ENCODE measurements at places on chromosomes 5 and 9.
A peak's percentile ranks its signal among the peaks of the same experiment; 100 is the strongest.

DNA sequence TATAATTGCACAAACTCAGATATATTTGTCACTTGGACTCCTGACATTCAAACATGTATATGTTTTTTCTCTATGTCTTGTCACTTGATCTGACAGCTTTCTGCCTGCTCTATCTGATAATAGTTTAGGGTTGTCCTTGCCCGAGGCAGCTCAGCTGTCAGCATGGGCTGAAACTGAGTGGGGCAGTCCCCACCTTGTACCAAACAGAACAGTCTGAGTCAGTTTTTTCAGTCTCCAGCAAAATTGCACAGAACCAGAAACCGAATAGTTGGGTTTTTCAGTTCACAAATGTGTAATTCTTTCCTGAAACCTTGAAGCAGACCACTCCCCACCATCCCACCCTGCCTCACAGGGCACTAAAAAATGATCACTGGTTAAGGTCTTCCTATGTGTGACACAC, 9.5 kb upstream of the HAND1 start:
- peaks cover 76% of the 10 kb centered on the region for H3K27me3 ChIP-seq
- peak; percentile 71 for DNase-seq
- peaks cover 39% of the 10 kb centered on the region for H3K4me1 ChIP-seq
- no peak overlapping the region for H3K4me3 ChIP-seq
- H3K36me3 ChIP-seq = no peaks in the 10 kb centered on the region

GRCh38 chr5:151581812-151582583, 9.1 kb downstream of the FAT2 start:
- no peaks in the 10 kb centered on the region for H3K27me3 ChIP-seq
- no peak overlapping the region for H3K4me3 ChIP-seq
- no peak for DNase-seq
- H3K27ac ChIP-seq = no peak overlapping the region
- no peaks in the 10 kb centered on the region for H3K36me3 ChIP-seq

GRCh38 chr5:158014372-158014771, 155.4 kb upstream of the CLINT1 start:
- H3K4me1 ChIP-seq = no peaks in the 10 kb centered on the region
- no peak for DNase-seq
- H3K36me3 ChIP-seq = no peaks in the 10 kb centered on the region
- H3K27me3 ChIP-seq = peaks cover 4% of the 10 kb centered on the region

GRCh38 chr5:43661102-43661501, 58.1 kb downstream of the NNT start:
- no peak overlapping the region for H3K27ac ChIP-seq
- H3K36me3 ChIP-seq = peaks cover 61% of the 10 kb centered on the region
- no peaks in the 10 kb centered on the region for H3K4me1 ChIP-seq
- no peaks in the 10 kb centered on the region for H3K27me3 ChIP-seq
- H3K4me3 ChIP-seq = no peak overlapping the region

GRCh38 chr5:36733183-36733582, 126.8 kb downstream of the SLC1A3 start:
- peaks cover 2% of the 10 kb centered on the region for H3K27me3 ChIP-seq
- no peak for DNase-seq
- H3K27ac ChIP-seq = no peak overlapping the region
- H3K36me3 ChIP-seq = no peaks in the 10 kb centered on the region
- no peak overlapping the region for H3K4me3 ChIP-seq

- peaks cover 12% of the 10 kb centered on the region for H3K4me1 ChIP-seq
- H3K27me3 ChIP-seq = peaks cover 5% of the 10 kb centered on the region
- DNase-seq = no peak
- H3K4me3 ChIP-seq = no peak overlapping the region
- H3K27ac ChIP-seq = no peak overlapping the region
Observed at GRCh38 chr5:60701321-60701968, 1.5 kb upstream of the DEPDC1B start.

GRCh38 chr5:113163328-113163727, 186.7 kb downstream of the DCP2 start:
- no peak for DNase-seq
- no peaks in the 10 kb centered on the region for H3K36me3 ChIP-seq
- H3K27me3 ChIP-seq = peaks cover 2% of the 10 kb centered on the region
- H3K4me1 ChIP-seq = no peaks in the 10 kb centered on the region

GRCh38 chr9:87592554-87593358, 95.1 kb downstream of the DAPK1 start:
- H3K27ac ChIP-seq = no peak overlapping the region
- H3K36me3 ChIP-seq = no peaks in the 10 kb centered on the region
- H3K4me1 ChIP-seq = no peaks in the 10 kb centered on the region
- no peak overlapping the region for H3K4me3 ChIP-seq
- DNase-seq = no peak
- peaks cover 5% of the 10 kb centered on the region for H3K27me3 ChIP-seq

GRCh38 chr9:98916660-98917059, 27.0 kb upstream of the COL15A1 start:
- no peaks in the 10 kb centered on the region for H3K36me3 ChIP-seq
- H3K27me3 ChIP-seq = no peaks in the 10 kb centered on the region
- H3K27ac ChIP-seq = no peak overlapping the region
- no peaks in the 10 kb centered on the region for H3K4me1 ChIP-seq
- H3K4me3 ChIP-seq = no peak overlapping the region
- DNase-seq = no peak

GRCh38 chr9:38026840-38027527, 42.0 kb downstream of the SHB start:
- peaks cover 2% of the 10 kb centered on the region for H3K4me1 ChIP-seq
- no peaks in the 10 kb centered on the region for H3K36me3 ChIP-seq
- H3K27me3 ChIP-seq = no peaks in the 10 kb centered on the region
- DNase-seq = no peak
- H3K4me3 ChIP-seq = no peak overlapping the region

- no peak overlapping the region for H3K27ac ChIP-seq
- no peak overlapping the region for H3K4me3 ChIP-seq
- H3K4me1 ChIP-seq = no peaks in the 10 kb centered on the region
Observed at GRCh38 chr5:153658149-153658548, 167.7 kb downstream of the GRIA1 start.

DNA sequence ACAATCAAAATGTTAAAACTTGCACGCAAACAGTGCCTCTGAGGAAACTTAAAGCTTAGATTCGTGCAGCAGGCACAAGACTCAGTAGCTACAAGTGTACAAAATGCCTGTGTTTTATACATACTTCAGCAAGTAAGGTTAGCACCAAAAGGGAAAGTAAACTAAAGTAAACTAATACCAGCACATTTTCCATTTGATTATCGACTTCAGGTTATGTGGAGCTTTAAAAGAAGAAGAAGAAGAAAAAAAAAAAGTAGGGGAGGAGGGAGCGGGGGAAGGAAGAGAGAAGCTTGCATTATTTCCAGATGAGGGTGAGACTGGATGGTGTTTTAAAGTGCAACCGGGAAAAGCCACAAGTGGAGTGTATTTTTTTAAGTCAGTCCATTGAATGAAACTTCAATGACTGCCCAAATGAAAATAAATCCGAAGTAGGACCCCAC, 596 bp upstream of the ADAMTS6 start:
- H3K27me3 ChIP-seq = no peaks in the 10 kb centered on the region
- no peak for DNase-seq

GRCh38 chr5:111685969-111686368, 71.0 kb downstream of the NREP start:
- DNase-seq = no peak
- H3K4me3 ChIP-seq = no peak overlapping the region
- H3K27ac ChIP-seq = no peak overlapping the region
- no peaks in the 10 kb centered on the region for H3K4me1 ChIP-seq

DNA sequence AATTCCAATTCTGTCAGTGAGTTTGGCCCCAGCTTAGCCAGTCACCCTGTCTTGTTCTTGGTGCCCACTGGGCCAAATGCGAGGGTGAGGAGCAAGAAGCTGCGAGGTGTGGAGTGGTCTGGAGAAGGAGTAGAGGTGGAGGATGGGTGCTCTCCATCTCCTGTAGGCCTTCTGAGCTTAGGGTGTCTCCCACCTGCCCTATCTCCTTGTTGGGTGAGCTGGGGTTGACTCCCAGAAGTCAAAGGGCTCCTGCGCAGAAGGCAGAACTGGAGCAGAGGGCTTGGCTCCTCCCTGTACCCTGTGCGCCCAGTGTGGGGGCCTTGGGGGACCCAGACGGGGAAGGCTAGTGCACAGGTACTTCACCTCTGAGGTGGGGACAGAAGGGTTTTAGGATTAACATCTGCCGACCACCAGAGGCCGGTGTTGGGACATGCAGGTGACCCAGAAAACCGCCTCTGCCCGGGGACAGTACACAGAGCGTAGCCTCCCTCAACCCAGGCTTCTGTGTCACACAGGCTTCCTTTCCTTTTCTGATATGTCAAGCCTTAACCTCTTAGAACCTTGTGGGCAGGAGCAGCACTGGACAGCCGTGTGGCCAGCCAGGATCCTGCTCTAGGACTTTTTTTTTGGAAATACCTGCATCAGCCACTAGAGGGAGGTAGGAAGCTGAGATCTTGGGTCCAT, 16.9 kb downstream of the IL5 start:
- H3K4me1 ChIP-seq = peaks cover 29% of the 10 kb centered on the region
- DNase-seq = peak; percentile 52
- H3K27me3 ChIP-seq = peaks cover 4% of the 10 kb centered on the region
- no peak overlapping the region for H3K4me3 ChIP-seq

GRCh38 chr5:159497221-159497620, 166.9 kb upstream of the IL12B start:
- H3K27me3 ChIP-seq = peaks cover 4% of the 10 kb centered on the region
- no peaks in the 10 kb centered on the region for H3K36me3 ChIP-seq
- no peak overlapping the region for H3K4me3 ChIP-seq
- no peak for DNase-seq
- H3K4me1 ChIP-seq = no peaks in the 10 kb centered on the region
- no peak overlapping the region for H3K27ac ChIP-seq

GRCh38 chr5:116076496-116076895, 8.3 kb upstream of the COMMD10 start:
- H3K27me3 ChIP-seq = peaks cover 3% of the 10 kb centered on the region
- no peak overlapping the region for H3K4me3 ChIP-seq
- H3K4me1 ChIP-seq = peaks cover 25% of the 10 kb centered on the region
- peaks cover 7% of the 10 kb centered on the region for H3K36me3 ChIP-seq
- DNase-seq = peak; percentile 41

- no peaks in the 10 kb centered on the region for H3K36me3 ChIP-seq
- H3K4me1 ChIP-seq = no peaks in the 10 kb centered on the region
- no peak overlapping the region for H3K4me3 ChIP-seq
Observed at GRCh38 chr5:133359861-133360260, 252.5 kb downstream of the FSTL4 start.

GRCh38 chr9:116202219-116202912, 48.8 kb downstream of the PAPPA start:
- H3K27ac ChIP-seq = no peak overlapping the region
- no peaks in the 10 kb centered on the region for H3K4me1 ChIP-seq
- no peak for DNase-seq
- no peak overlapping the region for H3K4me3 ChIP-seq
- H3K36me3 ChIP-seq = no peaks in the 10 kb centered on the region

DNA sequence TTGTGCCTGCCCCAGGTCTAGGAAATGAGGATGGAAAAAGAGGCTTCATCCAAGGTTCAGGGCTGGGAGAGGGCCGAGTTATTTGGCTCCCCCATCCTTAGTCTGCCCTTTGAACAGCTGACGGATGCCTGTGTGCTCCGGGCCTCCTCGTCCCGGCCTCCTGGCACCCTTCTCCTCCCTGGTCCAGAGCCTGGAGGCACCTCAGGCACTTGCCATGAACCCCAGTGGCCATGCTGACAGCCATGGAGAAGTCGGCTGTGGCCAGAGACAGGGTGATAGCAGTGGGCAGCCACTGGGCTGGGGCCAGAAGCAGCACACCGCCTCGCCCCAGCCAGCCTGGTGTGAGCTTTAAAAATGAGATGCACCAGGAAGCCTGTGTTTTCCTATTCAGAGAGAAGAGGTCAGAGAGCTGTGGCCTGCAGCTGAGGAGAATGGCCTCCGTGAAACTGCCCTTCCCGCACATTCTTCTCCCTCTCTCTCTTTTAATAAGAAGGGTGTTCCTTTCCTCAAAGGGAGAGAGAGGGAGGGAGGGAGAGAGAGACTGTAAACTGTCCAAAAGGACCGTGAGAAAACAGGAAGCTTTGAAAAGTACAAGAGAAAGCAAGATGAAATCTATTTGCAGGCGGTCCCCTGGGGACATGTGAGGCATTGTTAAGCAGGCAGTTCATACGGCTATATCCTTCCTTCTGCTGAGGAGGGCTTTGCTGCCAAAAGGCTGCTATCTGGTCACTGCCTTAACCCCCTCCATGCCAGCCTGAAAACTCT, 55.3 kb downstream of the ZNF366 start:
- no peaks in the 10 kb centered on the region for H3K36me3 ChIP-seq
- H3K27me3 ChIP-seq = no peaks in the 10 kb centered on the region
- H3K4me1 ChIP-seq = no peaks in the 10 kb centered on the region

- H3K36me3 ChIP-seq = no peaks in the 10 kb centered on the region
- H3K27ac ChIP-seq = no peak overlapping the region
- H3K4me1 ChIP-seq = peaks cover 16% of the 10 kb centered on the region
- peak; percentile 40 for DNase-seq
Observed at GRCh38 chr5:87020099-87020934, 247.4 kb upstream of the RASA1 start.
